ENCODE measurements at places on chromosomes 12 and 14.
A peak's percentile ranks its signal among the peaks of the same experiment; 100 is the strongest.

DNA sequence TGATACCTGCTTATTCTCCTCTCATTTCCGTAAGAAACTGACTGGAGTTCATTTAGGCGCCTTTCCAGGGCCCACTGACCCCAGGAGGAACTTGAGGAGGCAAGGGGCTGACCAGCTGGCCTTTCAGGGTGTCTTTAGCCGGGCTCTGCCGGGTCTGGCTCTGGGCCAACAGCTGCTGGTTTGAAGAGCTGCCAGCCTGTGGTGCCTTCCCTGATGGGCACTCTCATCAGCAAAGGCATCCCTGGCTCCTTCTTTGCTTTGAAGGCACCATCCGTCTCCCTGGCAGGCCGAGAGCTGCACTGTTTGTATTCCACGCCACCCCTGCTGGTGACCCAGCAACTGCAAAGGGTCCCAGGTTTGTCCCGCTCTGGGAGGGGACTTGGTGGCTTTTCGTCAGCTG, 42.0 kb downstream of the IQSEC3 start:
- no peaks in the 10 kb centered on the region for H3K36me3 ChIP-seq
- DNase-seq: peak; percentile 85
- no peak overlapping the region for H3K27ac ChIP-seq
- H3K4me3 ChIP-seq: no peak overlapping the region
- H3K27me3 ChIP-seq: no peaks in the 10 kb centered on the region

DNA sequence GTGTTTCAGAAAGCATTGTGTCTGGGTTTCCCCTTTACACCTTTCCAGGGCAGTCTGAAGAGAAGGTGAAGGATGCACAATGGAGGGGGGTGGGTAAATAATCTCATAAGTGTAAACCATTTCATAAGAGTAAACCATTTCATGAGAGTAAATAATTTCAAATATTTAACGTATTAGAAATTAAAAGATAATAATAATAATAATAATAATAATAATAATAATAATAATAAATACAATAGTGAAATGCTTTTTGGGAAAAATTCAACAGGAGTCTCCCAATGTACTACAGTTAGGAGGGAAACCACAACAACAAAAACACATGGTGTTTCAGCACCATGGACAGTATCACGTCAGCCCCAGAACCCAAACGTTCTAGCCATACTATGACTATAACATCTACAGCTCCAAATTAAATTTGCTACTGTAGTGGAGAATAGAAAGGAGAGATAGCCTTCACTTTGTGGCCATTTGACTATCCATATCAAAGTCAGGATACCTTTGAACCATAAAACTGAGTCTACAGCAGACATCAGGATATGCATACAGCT, 691.8 kb downstream of the BCL11B start:
- no peak overlapping the region for H3K27ac ChIP-seq
- DNase-seq: no peak
- no peaks in the 10 kb centered on the region for H3K4me1 ChIP-seq
- no peaks in the 10 kb centered on the region for H3K36me3 ChIP-seq

DNA sequence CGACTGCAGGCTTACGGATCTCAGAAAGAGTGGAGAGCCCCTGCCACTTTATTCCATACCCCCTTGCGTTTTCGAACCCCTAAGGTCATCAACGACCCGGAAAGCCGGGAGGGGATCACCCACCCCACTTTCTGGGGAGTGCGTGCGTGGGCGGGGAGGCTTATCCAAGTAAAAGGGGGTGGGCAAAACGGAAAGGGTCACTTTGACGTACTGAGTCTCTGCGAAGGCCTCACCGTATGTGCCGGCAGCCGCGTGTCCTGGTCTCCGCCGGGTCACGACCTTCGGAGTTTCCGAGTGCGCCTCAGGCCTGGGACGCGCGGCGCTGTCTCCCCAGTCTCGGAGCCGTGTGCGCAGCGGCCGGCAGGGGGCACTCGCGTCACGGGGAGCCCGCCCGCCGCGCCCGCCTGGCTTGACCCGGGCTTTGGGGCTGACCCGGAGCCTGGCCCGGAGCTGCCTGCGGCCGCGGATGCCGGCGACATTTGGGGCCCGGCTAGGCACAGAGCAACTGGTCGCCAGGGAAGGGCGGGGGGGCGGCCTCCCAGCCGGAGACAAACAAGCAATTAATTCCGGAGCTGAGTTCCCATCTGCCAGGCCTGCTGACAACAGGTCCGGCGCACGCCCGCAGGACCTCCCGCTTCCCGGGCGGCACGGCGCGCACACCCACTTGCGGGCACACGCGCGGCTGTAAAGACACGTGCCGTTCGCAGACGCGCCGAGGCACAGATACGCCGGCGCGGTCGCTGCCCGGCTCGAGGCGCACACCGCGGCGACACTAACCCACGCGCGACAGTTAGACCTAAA, 890 bp upstream of the KIF26A start:
- DNase-seq: peak; percentile 81
- H3K4me3 ChIP-seq: peak overlapping the region; percentile 51
- no peak overlapping the region for H3K27ac ChIP-seq
- no peaks in the 10 kb centered on the region for H3K36me3 ChIP-seq
- peaks cover 4% of the 10 kb centered on the region for H3K4me1 ChIP-seq

GRCh38 chr12:966724-967123, 17.2 kb upstream of the RAD52 start:
- no peaks in the 10 kb centered on the region for H3K27me3 ChIP-seq
- DNase-seq: no peak
- no peak overlapping the region for H3K27ac ChIP-seq
- no peak overlapping the region for H3K4me3 ChIP-seq
- H3K36me3 ChIP-seq: no peaks in the 10 kb centered on the region

DNA sequence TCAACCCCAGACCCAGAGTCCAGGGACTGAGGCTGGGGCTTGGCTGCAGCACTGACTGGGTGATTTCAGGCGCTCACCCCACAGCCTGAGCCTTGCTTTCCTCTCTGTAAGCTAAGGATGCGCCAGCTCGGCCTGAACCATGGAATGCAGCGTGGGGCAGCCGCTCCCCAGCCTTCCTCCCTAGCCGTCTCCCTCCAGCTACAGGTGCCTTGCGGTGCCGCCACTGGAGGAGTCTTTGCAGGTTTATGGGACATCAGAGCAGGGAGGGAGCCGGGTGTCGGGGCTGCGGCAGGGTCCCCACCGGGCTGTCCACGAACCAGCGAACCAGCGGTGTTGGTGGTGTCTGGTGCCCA, 19.4 kb downstream of the PPP2R5C start:
- no peak for DNase-seq
- H3K27ac ChIP-seq: no peak overlapping the region
- no peaks in the 10 kb centered on the region for H3K4me1 ChIP-seq
- no peaks in the 10 kb centered on the region for H3K27me3 ChIP-seq
- peak overlapping the region; percentile 44 for H3K4me3 ChIP-seq

DNA sequence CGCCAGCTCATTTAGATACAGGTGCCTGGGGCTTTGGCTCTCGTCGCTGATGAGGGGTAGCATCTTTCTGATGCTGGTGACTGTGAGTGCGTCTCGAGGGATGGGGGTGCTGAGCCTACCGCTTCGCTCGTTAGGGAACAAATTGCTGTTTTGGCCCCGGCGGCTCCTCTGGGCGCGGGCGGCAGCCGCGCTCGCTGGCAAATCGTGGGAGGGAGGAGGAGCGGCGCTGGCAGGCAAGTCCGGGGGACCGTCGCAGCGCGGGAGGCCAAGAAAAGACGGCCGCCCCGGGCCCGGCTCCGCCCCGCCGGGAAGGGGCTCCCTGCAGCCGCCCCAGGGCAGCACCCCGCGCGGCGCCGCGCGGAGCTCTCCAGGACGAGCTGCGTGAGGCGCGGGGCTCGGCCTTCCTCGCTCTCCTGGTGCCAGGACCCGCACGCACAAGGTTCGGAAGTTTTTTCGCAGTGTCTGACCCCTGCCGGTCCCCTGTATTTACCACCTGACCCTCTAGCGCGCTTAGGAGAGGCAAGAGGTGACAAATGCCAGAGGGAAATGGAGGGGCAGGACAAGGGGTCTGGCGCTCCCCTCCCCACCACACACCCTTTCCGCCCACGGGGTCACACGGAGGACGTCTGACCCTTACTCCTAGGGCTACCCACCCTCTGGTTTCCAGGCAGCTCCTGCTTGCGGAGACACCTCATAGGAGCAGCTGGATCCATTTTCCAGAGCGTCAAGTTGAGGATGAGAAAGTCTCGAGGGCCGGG, 899 bp upstream of the KCNH3 start:
- no peaks in the 10 kb centered on the region for H3K27me3 ChIP-seq
- no peaks in the 10 kb centered on the region for H3K36me3 ChIP-seq
- H3K4me1 ChIP-seq: peaks cover 8% of the 10 kb centered on the region

Data from pancreas (tissue), 10 donors.